Stimulated activated CD4-positive, alpha-beta T cell treated with anti-CD3 and anti-CD28 coated beads, Interleukin-1b, Interleukin-23, amount 100 ng/mL, for 1 hour (primary cell): ENCODE measurements at places on chromosomes 11 and 22.

DNA sequence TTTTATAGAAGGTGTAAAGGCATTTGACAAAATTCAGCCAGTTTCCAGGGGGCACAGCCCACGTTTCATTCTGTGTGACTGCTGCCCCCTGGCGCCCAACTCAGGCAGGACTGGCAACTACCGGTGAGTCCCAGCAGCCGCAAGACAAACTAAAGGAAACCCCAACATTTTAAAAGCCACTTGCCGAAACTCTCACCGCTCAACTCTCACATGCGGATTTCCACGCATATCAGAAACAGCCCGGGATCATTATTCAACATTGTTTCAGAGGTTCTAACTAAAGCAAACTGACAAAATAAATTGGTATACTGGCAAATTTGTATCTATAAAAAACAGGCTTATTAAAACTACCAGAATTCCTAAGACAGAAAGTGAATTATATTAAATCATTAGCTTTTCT, 48.2 kb downstream of the MORC2 start:
- DNase-seq, result peak; percentile 70

DNA sequence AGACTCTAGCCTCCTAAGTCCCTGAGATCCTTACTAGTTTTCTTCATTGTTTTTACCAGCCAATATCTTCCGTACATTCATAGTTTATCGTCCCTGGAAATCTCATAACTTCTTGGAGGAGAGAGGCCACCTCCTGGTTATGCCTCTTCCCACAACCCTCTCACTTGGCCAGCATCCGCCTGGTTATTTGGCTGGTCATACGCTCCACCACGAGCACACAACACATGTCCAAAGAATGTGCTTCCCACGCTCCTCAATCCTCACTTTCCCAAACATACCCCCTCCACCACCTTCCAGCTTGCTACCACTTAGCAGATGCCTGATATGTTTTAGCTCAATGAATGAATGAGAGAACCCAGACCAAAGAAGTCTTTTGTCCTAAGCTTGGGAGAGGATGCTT, 83.5 kb upstream of the EIF3D start:
- no peak for DNase-seq

GRCh38 chr11:110340436-110340835, 44.0 kb upstream of the RDX start:
- DNase-seq, result no peak

DNA sequence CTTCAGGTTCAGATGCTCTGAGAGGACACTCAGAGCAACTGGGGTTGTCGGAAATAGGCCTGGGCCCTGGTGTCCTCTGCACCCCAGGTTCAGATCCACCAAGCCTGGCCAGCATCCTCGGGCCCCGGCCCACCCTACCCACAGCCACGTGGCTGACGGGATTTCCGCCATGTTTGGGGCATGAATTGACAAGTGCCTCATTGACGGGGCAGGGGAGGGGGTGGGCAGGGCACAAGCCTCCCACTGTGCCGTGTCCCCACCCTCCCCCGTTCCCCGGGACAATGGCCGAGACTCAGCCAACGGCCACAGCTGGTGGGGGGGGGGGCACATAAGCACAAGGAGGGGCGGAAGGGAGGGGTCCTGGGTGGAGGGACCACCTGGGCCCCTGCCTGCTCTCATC, 8.5 kb downstream of the MYRF start:
- DNase-seq, result no peak

DNA sequence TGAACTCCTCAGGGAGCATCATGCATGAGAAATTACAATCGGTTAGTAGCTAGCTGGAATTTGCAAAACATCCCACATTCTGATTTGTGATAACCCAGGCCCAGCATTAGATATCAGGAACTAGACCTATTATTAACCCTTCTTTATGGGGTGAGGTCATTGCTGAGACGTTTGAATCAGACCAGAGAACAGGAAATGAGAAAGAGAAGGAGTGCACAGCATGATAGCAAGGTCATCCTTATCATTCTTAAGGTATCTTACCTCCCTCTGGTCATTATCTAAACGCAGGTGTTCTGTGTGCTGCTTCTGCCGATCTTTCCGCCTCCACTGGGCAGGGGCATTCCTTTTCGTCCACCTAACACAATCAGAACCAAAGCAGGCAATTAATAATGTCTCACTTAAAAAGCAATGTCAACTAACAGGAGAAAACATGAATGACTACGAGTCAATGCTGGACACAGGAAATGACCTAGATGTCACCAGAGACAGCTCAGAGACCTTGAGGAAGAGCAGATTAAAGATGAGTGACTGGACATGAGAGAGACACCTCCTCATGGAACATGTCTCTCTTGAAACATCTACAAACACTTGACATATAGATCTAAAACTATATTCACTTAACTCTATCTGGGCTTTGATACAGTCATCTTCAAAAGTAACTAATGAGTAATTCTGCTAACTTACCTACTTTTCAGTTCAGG, 78.3 kb upstream of the SCUBE2 start:
- DNase-seq, result no peak

DNA sequence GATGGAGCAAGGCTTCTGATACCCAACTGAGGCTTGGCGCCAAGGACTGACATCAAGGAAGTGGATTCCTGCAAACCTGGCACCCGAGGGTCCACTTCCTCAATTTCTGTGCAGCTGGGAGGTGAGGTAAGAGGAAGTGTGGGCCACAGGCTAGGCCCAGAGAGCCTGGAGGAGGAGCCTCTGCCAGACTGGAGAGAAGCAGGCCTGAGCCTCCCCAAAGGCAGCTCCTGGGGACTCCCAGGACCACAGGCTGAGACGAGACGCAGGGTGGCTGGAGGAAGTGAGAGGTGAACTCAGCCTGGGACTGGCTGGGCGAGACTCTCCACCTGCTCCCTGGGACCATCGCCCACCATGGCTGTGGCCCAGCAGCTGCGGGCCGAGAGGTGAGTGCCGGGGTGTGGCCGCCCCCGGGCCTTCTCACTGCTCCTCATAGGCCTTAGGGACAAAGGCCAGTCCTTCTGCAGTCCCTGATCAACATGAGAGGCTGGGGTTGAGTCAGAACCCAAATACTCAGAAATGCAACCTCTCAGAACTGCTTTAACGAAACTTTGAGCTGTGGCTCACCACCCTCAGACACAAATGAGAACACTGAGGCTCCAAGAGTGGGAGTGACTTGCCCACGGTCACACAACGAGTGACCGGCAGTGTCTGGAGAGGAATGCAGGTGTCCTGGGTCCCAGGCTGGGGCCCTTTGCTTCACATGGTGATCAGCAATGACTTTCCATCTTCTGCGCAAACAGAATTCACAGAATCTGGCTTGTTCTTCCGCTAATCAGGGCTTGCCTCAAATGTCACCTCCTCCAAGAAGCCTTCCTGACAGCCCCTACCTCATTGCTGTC, at the start of gene NCF4:
Gene NCF4 (plus strand): TSS at position 186 of the 839 bp plus-strand sequence. CDS start 166 bp downstream, at position 352.
- no peak for DNase-seq

DNA sequence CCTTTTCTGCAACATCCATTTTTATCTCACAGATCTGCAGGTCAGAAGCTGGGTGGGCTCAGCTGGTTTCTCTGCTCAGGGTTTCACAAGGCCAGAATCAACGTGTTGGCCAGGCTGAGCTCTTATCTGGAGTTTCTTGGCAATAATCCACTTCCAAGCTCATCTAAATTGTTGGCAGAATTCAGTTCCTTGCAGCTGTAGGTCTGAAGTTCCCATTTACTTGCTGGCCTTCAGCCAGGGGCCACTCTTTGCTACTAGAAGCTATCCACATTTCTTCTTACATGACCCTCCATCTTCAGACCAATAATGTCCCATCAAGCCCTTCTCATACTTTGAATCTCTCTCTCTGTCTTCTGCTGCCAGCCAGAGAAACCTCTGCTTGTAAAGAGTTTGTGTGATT, 103.5 kb downstream of the WNT11 start:
- DNase-seq, result no peak

DNA sequence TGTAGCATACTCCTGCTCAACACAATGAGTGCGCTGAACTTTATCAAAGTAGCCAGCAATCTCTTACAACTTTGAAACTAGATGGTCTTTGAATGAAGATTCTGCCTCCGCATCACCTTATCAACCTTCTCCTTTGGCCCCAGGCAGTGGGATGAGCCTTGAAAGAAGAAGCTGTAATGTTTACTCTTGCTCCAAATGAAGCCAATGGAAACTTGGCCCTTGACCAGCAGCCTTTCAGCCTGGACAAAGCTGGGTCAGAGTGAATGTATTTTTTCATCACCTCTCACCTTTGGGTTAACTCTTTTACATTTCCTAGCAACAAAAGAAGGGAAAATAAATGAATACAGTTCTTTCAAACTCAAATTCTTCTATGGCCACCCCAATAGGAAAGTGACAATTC, 359.1 kb downstream of the KCNA4 start:
- DNase-seq, result no peak

GRCh38 chr22:30876915-30877553, 91.5 kb downstream of the MORC2 start:
- DNase-seq, result no peak

GRCh38 chr22:38519453-38520250, 13.5 kb upstream of the DDX17 start:
- no peak for DNase-seq

GRCh38 chr11:105429096-105429910, 180.6 kb upstream of the GRIA4 start:
- no peak for DNase-seq

DNA sequence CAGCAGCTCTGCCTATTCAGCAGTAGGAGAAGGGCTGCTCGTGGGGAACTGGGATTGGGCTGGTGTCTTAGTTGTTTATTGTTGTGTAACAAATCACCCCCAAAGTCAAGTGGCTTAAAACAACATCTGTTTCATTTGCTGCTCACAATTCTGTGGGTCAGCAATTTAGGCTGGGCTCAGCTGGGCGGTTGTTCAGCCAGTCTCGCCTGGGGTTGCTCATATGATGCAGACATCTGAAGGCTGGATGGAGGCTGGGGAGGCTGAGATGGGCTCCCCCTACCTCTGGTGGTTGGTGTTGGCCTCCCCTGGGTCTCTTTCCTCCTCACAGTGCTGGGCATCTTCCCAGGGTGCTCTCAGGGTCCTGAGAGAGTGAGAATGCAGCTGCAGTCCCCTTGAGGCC, 43.3 kb upstream of the PARVG start:
- DNase-seq, result no peak

DNA sequence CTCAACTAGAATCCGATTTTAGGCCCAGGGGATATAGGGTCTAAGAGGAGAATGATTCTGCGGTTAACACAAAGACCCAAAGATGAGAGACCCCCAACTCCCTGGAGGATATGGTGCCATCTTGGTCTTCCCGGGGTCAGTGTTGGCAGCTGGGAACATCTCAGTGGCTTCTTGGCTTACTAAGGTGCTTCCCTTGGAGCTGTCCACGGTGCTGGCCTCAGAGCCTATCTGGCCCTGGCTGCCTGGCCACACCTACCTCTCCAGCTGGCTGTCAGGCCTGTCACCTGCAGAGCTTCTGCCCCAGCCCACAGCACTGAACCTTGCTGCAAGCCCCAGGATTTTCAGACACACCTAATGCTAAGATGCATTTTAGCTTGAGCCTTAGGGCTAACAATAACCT, 70.7 kb upstream of the THY1 start:
- no peak for DNase-seq

DNA sequence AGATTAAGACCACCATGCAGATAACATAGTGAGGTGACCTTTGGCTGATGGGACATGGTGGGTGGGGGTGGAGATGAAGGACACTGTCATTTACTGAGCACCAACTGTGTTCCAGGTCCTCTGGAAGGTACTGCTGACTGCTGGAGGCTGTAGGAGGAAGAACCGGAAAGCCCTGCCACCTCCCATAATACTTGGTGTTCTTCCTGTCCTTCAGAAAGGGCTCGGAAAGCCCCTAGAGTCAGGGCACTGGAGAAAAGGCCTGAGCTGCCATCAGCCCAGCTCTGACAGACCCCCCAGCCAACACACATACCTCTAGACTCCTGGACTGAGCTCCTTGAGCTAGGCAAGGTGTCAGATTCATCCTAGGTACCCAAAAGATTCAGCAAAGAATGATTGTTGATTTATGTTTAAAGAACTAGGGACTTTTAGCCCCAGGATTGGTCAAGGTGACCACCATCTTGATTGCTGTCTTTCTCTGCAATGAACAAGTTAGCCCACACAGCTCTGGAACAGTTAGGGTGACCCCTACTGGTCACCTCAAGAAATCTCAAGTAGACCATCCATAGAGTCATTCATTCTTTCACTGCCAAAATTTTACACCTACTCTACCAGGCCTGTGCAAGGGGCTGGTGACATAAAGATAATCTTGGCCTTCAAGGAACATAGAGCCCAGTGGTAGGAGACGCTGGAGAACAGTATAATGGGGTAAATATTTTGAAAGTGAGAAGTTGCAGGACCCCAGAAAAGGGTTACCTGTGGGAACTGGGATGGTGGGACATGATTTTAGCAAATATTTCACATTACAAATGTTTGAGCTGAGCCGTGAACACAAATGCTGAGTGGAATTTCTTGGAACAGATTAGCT, 39.4 kb downstream of the IRAG1 start:
- no peak for DNase-seq

GRCh38 chr11:126824035-126824607, 176.4 kb downstream of the KIRREL3 start:
- DNase-seq, result no peak

- DNase-seq, result no peak
Observed at GRCh38 chr22:20061481-20061861, 18.6 kb upstream of the DGCR8 start.
